Stimulated activated CD4-positive, alpha-beta T cell treated with anti-CD3 and anti-CD28 coated beads, Interleukin-12 subunit alpha, Interleukin-12 subunit beta, amount 100 ng/mL, for 48 hours (primary cell): ENCODE measurements at places on chromosomes 12 and 14.

DNA sequence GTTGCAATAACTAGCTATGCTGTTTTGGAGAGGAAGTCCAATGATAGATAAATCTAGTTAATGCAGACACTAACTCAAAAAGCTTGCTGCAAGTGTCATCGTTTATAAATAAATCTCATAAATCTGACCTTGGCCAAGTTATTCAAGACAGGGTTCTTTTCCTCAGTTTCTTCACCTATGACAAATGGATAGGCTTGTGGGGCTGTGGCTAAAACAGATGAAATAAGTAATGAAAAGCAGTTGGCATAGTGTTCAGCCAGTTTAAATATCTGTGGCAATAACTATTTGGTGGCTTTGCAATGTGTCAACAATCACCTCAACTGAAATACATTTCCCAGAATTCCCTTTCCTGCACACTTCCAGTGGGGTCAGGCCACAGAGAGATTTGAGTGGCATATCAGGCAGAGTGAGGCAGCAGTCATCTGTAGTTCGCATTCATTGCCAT, 169.9 kb downstream of the DYRK2 start:
- no peak for DNase-seq

DNA sequence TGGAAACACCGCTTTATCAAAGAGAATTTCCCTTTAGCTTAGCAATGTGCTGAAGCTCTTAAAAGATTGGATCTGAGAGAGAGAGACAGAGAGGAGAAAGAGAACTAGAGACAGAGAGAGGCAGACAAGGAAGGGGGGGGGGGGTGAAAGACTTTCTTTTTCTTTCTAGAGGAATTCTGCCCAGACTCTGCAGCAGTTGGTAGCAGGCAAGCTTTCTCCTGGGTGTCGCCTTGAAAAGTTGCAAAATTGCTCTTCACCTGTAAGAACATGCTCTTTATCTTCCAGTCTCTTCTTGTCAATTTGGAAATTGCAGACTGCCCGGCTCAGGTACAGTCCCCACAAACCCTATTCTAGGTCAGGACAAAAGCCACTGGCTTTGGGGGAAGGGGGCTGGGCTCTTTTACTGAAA, 2.9 kb upstream of the OTX2 start:
- DNase-seq, result no peak

DNA sequence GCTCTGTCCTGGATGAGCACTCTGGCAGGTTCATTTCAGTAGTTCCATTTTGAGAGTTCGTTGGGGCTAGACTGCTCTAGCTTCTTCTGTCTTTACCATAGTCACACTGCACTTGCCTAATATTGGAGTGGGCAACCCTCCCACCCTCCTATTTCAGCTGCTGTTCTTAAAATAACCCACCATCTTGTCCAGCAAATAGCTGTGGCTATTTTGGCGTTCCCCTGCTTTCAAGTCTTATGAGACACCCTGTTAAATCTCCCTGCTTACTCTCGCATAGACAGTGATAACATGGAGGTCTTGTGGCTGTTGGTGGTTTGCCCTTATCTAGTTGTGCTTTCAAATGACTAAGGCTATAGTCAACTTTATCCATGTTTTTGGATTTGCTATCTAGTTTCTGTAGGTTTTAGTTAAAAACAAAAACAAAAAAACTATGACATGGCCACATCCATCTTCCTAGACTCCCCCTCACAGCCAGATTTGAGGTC, 65.5 kb downstream of the LRP6 start:
- DNase-seq, result no peak

GRCh38 chr12:9881988-9882387, 699 bp downstream of the KLRF2 start:
- DNase-seq, result no peak

DNA sequence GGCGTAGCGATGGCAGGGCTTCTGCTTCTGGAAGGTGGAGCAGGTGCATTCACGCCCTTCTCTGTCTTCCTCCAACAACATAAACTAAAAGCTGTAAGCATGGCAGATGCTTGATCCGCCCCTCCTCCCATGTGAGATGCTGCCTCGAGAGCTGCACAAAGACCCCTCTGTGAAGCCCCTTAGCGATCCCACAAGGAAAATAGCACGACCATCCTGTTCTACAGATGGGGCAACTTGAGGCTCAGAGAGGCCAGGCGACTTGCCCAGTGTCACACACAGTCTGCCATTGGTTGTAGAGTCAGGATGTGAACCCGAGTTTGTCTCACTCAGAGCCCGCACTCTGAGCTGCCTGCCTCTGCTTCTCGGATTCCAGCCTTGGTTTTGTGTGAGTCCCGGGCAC, 144.4 kb downstream of the SCARB1 start:
- no peak for DNase-seq
